ENCODE measurements at places on chromosomes 4 and X.

DNA sequence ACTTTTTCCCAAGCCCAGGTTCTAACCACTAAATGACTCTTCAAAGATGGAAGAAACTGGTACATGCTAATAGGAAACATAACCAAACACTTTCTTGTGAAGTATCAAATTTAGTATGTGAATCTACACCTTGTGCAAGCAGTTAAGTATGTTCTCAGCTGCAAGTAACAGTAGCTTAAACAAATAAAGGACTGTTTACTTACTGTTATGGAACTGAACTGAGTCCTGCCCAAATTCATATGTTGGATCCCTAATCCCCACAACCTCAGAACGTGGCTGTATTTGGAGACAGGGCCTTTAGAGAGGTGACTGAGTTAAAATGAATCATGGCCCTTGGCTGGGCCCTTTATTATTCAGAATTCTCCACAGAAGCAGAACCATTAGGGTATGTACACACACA is 178.7 kb downstream of the KDR start:
- DNase-seq: no peak

GRCh38 chr4:67939195-67939594 is 24.1 kb downstream of the TMPRSS11A start:
- DNase-seq: no peak

GRCh38 chr4:39043861-39044363 is 11.7 kb upstream of the TMEM156 start:
- DNase-seq: no peak

DNA sequence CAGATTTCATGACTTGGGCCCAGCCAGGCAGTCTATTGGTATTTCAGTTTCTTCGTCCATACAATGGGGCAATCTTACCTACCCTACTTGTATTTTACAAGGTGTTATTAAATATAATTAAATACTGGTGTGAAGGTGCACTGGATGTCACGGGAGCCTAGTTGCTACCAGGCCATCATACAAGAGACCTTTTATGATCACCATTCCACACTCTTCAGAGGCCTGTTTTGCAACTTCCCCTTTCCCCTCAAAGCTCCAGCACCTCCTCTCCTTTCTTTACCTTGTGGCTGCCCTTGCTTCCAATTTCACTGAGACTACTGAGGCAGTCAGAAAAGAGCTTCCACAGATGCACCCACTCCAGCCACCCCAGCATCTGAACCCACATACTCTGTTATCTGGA is 93.8 kb upstream of the HELT start:
- DNase-seq: no peak

GRCh38 chrX:15750611-15751154 is 12.6 kb downstream of the CA5B start:
- no peak for DNase-seq

- DNase-seq: no peak
Observed at GRCh38 chr4:33616121-33616520, 2628.2 kb downstream of the ARAP2 start.
